Natural killer cell treated with Interleukin-12 subunit alpha and Interleukin-12 subunit beta and Interleukin-15 and Interleukin-18, amount 100 ng/mL, for 72 hours (primary cell): ENCODE measurements at places on chromosomes 2 and 18. TPM values are rescaled to one million over a fixed set of nuclear protein-coding genes. Genes with fewer than 3 reads are reported as not detected.

GRCh38 chr2:199206536-199206935 is 251.2 kb downstream of the SATB2 start:
- no peak overlapping the region for H3K4me3 ChIP-seq
- no peaks in the 10 kb centered on the region for H3K4me1 ChIP-seq
- no peak overlapping the region for H3K27ac ChIP-seq

- DNase-seq: no peak
- peaks cover 5% of the 10 kb centered on the region for H3K27me3 ChIP-seq
- peak overlapping the region; percentile 55 for H3K27ac ChIP-seq
- H3K4me1 ChIP-seq: peaks cover 48% of the 10 kb centered on the region
- H3K36me3 ChIP-seq: peaks cover 12% of the 10 kb centered on the region
Observed at GRCh38 chr2:768451-768850, 91.2 kb upstream of the TMEM18 start.

DNA sequence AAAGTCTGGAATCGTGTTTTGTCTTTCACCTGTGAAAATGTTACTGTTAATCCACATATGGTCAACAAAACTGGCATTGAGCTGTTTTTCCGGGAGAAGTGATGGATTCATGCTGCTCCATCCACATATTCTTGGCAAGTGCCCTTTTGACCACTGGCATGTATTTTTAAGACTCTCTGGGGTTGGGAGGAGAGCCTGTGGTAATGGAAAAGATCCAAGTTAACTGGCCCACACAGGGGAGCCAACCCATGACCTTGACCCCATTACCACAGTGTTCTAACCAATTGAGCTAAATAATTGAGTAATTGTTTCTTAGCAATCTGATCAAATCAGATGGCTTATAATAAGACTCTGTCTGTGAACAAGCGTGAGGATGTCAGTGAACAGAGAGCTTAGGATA is 296.2 kb upstream of the NRP2 start:
- no peak overlapping the region for H3K27ac ChIP-seq
- no peaks in the 10 kb centered on the region for H3K4me1 ChIP-seq
- H3K27me3 ChIP-seq: no peaks in the 10 kb centered on the region
- no peak for DNase-seq
- no peak overlapping the region for H3K4me3 ChIP-seq

Gene VWC2L
- total RNA-seq: not detected

Gene PTPN18
- total RNA-seq: 97.9 TPM

Gene TEX44
- not detected for total RNA-seq

Gene RABL2A
- total RNA-seq: 9.5 TPM
